Sciatic nerve (tissue), 2 donors: ENCODE measurements at places on chromosomes 1 and 21. TPM values are rescaled to one million over a fixed set of nuclear protein-coding genes. Genes with fewer than 3 reads are reported as not detected.

Gene DISP3
- total RNA-seq = 0.18 TPM

Gene TPTE
- not detected for total RNA-seq

Gene TNFRSF8
- 5.2 TPM for total RNA-seq

Gene IGSF3
- 2.5 TPM for total RNA-seq

Gene SYNC
- total RNA-seq = 9.1 TPM

Gene SLC37A1
- total RNA-seq = 7.4 TPM

Gene GBP4
- 19.4 TPM for total RNA-seq

Gene RGS16
- 14.1 TPM for total RNA-seq

Gene OR6N1
- not detected for total RNA-seq

Gene UBL4B
- not detected for total RNA-seq

Gene CRNN
- total RNA-seq = not detected

Gene SETDB1
- 52.0 TPM for total RNA-seq
